ENCODE measurements at places on chromosomes 7 and 10. TPM values are rescaled to one million over a fixed set of nuclear protein-coding genes. Genes with fewer than 3 reads are reported as not detected.

- H3K27me3 ChIP-seq, result no peaks in the 10 kb centered on the region
- no peak overlapping the region for H3K27ac ChIP-seq
- H3K4me3 ChIP-seq, result no peak overlapping the region
- DNase-seq, result no peak
Measured at GRCh38 chr10:131260031-131260430, 51.5 kb downstream of the TCERG1L start.

DNA sequence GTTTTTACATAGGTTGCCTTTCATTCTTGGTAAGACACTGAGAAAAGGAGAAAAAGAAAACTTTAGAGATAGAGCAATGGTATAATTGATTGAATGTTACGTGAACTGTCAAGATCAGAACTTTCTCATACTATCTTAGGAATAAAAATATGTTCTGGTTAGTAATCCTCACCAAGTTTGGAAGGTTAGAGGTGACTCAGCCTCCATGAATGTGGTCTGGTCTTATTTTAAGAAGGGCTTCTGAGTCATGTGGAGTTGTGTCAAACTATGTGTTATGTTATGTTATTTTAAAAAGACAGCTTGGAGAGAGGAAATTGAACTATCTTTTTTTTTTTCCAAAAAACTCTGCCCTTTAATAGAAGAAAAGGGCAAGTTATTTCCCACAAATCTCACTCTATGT is 458.6 kb upstream of the KLF6 start:
- H3K36me3 ChIP-seq, result no peaks in the 10 kb centered on the region
- no peak overlapping the region for H3K27ac ChIP-seq
- no peaks in the 10 kb centered on the region for H3K27me3 ChIP-seq
- H3K4me1 ChIP-seq, result no peaks in the 10 kb centered on the region

DNA sequence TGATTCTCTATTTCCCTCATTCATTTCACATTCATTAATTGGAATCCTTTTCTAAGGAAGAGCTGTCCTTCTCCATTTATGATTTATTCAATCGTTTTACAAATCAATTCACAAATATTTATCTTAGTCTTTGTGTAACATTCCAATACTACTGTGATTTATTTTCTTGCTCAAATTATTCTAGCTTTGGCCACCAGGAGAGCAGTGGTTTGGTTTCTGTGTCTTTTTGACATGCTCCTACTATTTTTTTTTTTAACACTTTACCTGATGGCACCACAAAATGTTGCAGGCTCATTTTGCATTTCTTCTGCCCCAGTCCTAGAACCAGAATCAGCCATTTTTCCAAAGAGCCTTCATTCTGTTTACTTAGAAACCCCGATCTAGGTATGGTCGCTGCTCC is 13.3 kb upstream of the RBM33 start:
- H3K27ac ChIP-seq, result no peak overlapping the region
- H3K36me3 ChIP-seq, result no peaks in the 10 kb centered on the region
- H3K4me3 ChIP-seq, result no peak overlapping the region
- H3K4me1 ChIP-seq, result no peaks in the 10 kb centered on the region
- H3K27me3 ChIP-seq, result no peaks in the 10 kb centered on the region

DNA sequence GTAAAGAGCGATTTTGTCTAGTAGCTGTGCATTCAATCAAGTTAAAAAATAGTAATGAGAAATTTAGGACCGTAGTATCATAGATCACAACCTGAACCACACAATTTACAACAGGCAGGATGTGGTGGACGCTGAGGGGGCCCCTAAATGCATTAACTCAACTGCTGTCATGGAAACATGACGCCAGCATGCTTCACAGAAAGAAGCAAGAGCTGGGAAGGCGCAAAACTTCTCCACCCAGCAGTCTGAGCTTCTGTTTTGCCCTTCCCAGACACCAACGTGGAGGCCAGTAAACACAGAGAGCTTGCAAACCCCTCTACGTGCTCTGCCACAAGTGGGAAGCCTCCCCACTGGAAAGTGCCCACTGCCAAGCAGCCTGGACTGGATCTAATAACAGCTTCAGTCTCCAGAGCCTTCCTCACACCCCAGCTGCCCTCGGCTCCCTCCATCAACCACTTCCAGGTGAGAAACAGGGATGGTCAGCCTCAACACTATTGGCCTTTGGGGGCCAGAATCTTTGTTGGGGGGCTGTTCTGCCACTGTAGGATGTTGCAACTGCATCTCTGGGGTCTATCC is 151.8 kb downstream of the SFMBT2 start:
- no peak overlapping the region for H3K27ac ChIP-seq
- no peaks in the 10 kb centered on the region for H3K36me3 ChIP-seq
- no peaks in the 10 kb centered on the region for H3K27me3 ChIP-seq
- no peaks in the 10 kb centered on the region for H3K4me1 ChIP-seq

GPR15LG gene
- total RNA-seq, result 0.44 TPM

ITGB8 gene
- 213 TPM for total RNA-seq

DNA sequence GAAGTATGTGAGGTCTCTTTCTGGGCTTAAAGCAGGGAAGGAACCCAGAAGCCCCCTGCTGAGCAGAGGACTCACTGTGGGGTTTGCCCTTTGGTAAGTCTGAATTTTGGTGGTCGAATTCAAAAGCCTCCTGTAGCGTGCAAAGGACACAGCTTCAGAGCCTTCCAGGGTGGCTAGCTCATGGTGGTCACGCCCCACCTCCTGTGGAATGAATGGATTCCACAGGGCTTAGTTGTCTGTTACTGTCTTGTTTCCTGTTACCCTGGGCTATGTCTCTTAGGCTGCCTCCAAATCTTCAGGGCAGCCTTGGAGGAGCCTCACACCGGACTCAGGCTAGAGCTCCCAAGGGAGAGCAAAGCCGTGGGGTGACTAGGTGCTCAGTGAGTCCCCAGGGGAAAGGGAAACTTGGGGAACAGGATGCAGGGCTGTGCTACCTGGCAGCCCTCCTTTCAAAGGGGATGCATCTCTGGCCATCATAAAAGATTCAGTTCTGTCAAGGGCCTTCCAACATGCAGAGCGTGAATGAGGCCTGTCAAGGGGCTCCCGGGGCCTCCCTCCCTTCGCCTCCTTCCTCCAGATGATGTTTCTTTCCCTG is 211.7 kb downstream of the CCSER2 start:
- peaks cover 4% of the 10 kb centered on the region for H3K27me3 ChIP-seq
- no peaks in the 10 kb centered on the region for H3K4me1 ChIP-seq
- no peak overlapping the region for H3K27ac ChIP-seq
- no peaks in the 10 kb centered on the region for H3K36me3 ChIP-seq

SLC26A5 gene
- total RNA-seq, result 1.2 TPM

GRCh38 chr7:152383341-152384234 is 52.2 kb downstream of the KMT2C start:
- DNase-seq, result no peak
- H3K27me3 ChIP-seq, result no peaks in the 10 kb centered on the region
- H3K4me1 ChIP-seq, result no peaks in the 10 kb centered on the region
- H3K27ac ChIP-seq, result no peak overlapping the region

DNA sequence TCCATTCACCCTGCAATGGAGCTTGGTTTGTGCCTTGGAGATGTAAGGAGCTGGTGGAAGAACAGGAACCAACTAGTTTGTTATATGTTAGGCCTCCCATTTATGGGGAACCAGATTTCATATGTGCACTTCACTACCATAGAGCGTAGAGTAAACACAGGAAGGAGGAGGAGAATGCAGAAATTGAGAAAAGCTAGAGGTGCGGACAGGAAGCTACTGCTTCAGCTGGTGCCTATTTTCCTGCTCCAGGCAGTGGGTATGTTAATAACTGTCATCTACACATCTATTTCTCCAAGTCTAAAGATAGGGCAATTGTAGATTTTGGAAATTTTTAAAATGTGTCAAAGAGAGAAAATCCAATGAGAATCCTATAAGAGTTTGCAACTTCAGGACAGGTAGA is 482.2 kb downstream of the PLXDC2 start:
- H3K27ac ChIP-seq, result no peak overlapping the region
- no peak for DNase-seq
- no peaks in the 10 kb centered on the region for H3K4me1 ChIP-seq
- H3K36me3 ChIP-seq, result no peaks in the 10 kb centered on the region
- H3K4me3 ChIP-seq, result no peak overlapping the region
- H3K27me3 ChIP-seq, result no peaks in the 10 kb centered on the region

DNA sequence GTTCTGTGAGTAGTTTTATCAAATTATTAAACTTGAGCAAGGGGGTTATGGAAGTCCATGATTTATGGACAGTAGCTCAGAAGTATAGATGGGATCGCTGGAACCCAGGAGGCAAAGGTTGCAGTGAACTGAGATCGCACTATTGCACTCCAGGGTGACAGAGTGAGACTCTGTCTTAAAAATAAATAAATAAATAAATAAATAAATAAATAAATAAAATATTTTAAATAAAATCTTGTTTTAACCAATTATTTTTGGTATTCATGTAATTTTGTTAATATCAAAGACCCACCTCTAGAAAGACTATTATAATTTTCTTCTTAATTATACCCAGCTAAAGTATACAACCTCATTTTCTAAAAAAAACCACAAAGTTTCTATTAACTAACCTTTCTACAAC is 134.3 kb downstream of the ZNF37A start:
- DNase-seq, result no peak
- H3K27ac ChIP-seq, result no peak overlapping the region

ASB15 gene
- not detected for total RNA-seq

Measured in kidney (tissue), 22 donors.